Left lung (tissue), 14 donors: ENCODE measurements at places on chromosomes 16 and 17. TPM values are rescaled to one million over a fixed set of nuclear protein-coding genes. Genes with fewer than 3 reads are reported as not detected.

GRCh38 chr16:8631818-8632465, 10.4 kb downstream of the METTL22 start:
- no peaks in the 10 kb centered on the region for H3K4me1 ChIP-seq
- no peaks in the 10 kb centered on the region for H3K27me3 ChIP-seq
- no peak overlapping the region for H3K4me3 ChIP-seq
- peak overlapping the region; percentile 98 for H3K27ac ChIP-seq
- no peaks in the 10 kb centered on the region for H3K36me3 ChIP-seq

GRCh38 chr17:60372790-60373483, 19.0 kb downstream of the USP32 start:
- no peak for DNase-seq
- no peak overlapping the region for H3K27ac ChIP-seq
- H3K36me3 ChIP-seq = peaks cover 3% of the 10 kb centered on the region
- no peaks in the 10 kb centered on the region for H3K27me3 ChIP-seq

DNA sequence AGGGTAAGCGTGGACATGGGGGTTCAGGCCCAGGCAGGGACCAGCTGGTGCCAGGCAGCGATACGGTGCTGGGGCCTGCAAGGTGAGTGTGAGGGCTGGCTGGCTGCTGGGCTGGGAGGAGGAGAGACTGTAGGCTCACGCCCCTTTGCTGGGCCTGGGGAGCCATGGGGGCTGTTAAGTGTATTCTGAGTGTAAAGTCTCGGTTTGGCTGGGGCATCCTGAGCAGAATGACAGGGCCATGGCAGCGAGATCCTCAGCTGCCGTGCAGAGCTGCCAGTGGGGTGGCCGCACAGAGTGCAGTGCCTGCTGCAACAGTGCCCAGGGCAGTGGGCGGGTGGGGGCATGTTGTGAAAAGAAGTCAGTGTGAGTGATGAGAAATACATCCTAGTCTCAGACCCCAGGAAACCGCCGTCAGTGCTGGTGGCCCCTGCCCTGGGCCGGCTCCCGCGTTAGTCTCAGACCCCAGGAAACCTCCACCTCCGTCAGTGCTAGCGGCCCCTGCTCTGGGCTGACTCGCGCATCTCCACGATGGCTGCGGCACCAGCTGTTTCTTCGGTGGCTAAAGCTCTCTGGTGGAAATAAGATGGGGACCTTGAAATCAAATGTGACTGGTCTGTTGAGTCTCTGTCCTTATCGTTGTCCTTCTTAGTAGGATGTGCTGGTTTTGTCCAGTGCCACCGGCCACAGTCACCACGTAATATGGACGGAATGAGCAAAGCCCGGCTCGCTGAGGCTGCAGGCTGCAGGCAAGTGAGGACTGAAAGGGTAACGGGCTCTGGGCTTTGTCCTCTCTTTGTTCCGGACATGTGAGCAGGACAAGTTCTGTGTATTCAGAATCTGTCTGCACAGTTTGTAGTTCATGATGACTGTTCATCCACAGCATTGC, 22.9 kb downstream of the ACSF3 start:
- H3K36me3 ChIP-seq = no peaks in the 10 kb centered on the region
- H3K27ac ChIP-seq = no peak overlapping the region
- peaks cover 26% of the 10 kb centered on the region for H3K4me1 ChIP-seq
- H3K4me3 ChIP-seq = no peak overlapping the region
- peak; percentile 75 for DNase-seq
- H3K27me3 ChIP-seq = no peaks in the 10 kb centered on the region

DNA sequence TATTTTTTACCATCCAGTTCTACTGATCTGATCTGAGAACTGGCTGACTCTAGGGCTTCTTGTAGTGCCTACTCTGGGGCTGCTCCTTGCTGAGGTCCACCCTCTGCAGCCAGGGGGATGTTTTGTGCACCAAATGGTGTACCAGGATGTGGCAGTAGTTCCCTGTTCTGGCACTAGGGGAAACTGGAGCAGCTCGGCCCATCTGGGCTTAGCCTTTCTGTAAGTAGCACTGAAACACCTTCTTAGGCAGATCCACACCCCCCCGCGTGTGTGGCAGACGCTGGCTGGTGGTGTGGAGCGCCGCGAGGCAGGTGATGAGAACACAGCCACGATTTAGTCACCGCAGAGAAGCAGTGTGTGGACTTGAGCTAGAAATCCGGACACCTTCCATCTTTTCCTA, 17.0 kb downstream of the DUSP14 start:
- DNase-seq = peak; percentile 10
- H3K36me3 ChIP-seq = no peaks in the 10 kb centered on the region
- no peak overlapping the region for H3K27ac ChIP-seq
- no peak overlapping the region for H3K4me3 ChIP-seq

GRCh38 chr16:78230832-78231231, 131.4 kb downstream of the WWOX start:
- no peak for DNase-seq
- no peaks in the 10 kb centered on the region for H3K4me1 ChIP-seq
- H3K36me3 ChIP-seq = no peaks in the 10 kb centered on the region

DNA sequence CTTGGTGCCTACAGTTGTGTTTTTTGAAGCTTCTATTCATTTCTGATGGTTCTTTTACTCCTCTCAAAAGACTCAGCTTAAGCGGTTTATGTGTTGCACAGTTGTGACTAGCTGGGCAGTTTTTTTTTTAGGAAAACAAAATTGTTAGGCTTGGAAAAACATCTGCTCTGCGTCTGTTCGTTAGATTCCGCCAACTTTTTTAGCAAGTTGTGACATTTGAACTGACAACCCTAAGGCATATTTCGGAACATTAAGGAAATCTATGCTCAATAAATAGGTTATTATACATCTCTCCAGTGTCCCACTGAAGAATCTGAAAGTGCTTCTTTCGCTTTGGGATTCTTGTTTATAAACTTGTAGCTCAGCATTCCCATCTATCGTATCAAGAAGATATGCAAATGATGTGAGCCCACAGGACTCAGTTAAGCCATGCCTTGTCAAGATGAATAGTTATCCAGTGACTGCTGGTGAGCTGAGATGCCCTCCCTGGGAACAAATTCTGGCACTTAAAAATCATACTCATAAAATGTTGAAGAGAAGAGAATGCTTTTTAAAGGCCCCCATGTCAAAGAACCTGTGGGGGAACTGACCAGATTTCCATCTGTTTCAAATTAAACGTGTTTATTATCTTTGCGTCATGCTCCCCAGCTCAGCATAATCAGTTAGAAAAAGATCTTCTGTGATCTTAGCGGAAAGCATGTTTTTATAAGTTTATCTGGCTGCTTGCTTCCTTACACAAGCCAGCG, 109.0 kb upstream of the FAM20A start:
- no peaks in the 10 kb centered on the region for H3K27me3 ChIP-seq
- peaks cover 4% of the 10 kb centered on the region for H3K4me1 ChIP-seq
- no peaks in the 10 kb centered on the region for H3K36me3 ChIP-seq

DNA sequence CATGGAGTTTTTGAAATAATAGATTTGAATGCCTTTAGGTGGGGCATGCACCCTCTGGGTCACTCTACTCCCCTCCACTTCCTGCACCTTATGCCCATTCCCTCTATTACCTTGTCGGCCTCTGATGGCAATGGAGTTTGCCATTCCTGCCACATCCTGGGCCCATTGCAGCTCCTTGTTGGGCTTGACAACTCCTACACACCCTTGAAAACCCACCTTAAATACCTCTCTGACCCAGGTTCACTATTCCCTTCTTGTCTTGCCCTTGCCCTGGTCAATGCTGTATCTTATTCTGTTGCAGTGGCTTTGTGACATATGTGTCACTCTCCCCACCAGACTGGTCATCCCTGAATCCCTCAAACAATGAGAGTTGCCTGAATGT, 2.4 kb downstream of the CCR7 start:
- peaks cover 10% of the 10 kb centered on the region for H3K4me1 ChIP-seq
- no peak for DNase-seq
- H3K27me3 ChIP-seq = peaks cover 6% of the 10 kb centered on the region
- H3K4me3 ChIP-seq = no peak overlapping the region
- H3K36me3 ChIP-seq = no peaks in the 10 kb centered on the region
- no peak overlapping the region for H3K27ac ChIP-seq

DNA sequence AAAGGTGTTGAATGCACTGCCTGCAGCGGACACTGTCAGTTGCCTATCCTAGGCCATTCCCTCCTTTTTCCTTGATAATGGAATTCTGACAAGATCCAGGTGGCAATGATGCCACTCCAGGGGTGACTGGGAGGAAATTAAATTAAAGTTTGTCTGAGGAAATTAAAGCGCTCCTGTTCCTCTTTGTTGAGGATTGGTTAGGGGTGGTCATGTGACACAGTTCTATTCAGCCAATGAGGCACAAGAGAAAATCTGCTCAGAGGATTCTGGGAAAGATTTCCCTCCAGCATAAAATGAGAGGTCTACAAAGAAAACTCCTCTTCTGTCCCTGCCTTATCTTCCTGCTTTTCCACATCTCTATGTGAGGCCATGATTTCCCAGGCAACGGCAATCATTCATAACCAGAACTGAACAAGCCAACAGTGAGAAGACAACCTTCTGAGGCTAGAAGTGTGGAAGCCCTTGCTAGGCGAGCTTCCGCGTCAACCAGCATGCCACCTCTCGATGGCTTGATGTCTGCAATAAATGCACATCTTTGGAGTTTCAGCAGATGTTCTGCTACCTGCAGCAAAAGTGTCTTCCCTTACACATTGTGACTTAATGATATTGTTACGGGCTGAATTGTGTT, 5.6 kb upstream of the BCO1 start:
- no peak overlapping the region for H3K27ac ChIP-seq
- no peak for DNase-seq
- H3K36me3 ChIP-seq = no peaks in the 10 kb centered on the region
- no peaks in the 10 kb centered on the region for H3K27me3 ChIP-seq
- no peak overlapping the region for H3K4me3 ChIP-seq
- no peaks in the 10 kb centered on the region for H3K4me1 ChIP-seq

- no peaks in the 10 kb centered on the region for H3K27me3 ChIP-seq
- no peaks in the 10 kb centered on the region for H3K36me3 ChIP-seq
- no peak for DNase-seq
- H3K4me1 ChIP-seq = peaks cover 58% of the 10 kb centered on the region
- no peak overlapping the region for H3K4me3 ChIP-seq
These were observed 59.5 kb downstream of the RAI1 start for GRCh38 chr17:17740615-17741348.

ERCC4 gene
- 10.7 TPM for total RNA-seq

TEKT5 gene
- not detected for total RNA-seq

ZDHHC1 gene
- total RNA-seq = 14.7 TPM

NUP88 gene
- 33.0 TPM for total RNA-seq

SALL1 gene
- total RNA-seq = not detected

PTGES3L gene
- total RNA-seq = 0.65 TPM

KLHL10 gene
- not detected for total RNA-seq

DHRS7C gene
- total RNA-seq = not detected
